ENCODE measurements at places on chromosomes 12 and 14. TPM values are rescaled to one million over a fixed set of nuclear protein-coding genes. Genes with fewer than 3 reads are reported as not detected.

GRCh38 chr12:89700191-89700810 is 8.3 kb downstream of the ATP2B1 start:
- no peak for DNase-seq

GRCh38 chr14:85587151-85587711 is 57.3 kb downstream of the FLRT2 start:
- DNase-seq = no peak

DNA sequence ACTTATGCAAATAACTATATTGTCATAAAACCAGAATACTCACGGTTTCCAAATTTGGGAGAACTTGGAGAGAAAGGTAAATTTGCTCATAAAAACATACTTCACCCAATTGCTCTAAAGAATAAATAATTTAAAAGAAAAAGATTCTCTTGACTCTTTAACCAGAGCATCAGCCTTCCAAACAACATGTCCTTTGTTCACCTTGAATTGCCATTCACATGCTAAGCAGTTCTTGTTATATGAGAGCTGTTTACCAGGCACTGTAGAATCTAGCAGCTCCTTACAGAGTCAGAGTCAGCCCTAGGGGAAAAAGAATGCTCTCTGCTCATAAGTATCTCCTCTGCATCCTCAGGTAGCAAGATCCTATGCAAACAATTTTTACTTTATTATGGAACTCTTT is 10.2 kb downstream of the SLCO1A2 start:
- no peak for DNase-seq

- DNase-seq = no peak
Observed at GRCh38 chr14:104968541-104969401, 9.4 kb downstream of the AHNAK2 start.

Gene ADAM21
- total RNA-seq = 0.18 TPM

- no peak for DNase-seq
Observed at GRCh38 chr14:105064721-105065143, 498 bp downstream of the GPR132 start.

DNA sequence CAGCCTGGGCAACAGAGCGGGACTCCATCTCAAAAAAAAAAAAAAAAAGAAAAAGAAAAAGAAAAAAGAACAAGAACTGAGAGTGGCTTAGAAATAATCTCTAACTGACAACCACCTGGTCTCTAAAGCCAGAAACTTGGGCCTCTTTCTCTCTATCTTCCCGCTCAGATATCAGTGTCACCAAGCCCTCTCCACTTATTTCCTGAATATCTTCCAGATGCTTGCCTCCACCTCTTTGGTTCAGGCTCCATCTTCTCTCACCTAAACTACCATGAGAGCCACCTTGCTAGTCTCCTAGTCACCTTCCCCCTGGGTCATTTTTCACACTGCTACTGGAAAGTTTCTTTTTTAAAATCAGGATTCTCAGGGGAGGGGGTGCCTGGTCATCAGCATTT is 1.8 kb upstream of the TM9SF1 start:
- DNase-seq = no peak

DNA sequence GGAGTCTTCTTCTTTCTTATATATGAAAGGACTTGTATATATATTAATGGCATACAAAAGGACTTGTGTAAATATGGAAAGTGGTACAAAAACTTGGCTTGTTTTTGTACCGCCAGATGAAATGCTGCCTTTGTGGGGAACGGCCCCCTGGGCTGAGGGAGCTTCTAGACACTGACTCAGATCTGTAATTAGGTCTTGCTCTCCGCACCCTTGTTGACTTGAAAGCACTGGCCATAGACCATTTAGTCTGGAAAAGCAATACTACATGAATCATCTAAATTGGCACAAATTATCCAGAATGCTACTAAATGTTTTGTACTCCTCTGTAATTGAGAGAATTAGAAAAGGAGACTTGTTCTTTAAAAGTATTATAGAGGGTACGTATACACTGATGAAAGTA is 399.9 kb upstream of the RGS6 start:
- DNase-seq = no peak

Gene CYP27B1
- total RNA-seq = 1.2 TPM
